ENCODE measurements at places on chromosomes 1 and 21. TPM values are rescaled to one million over a fixed set of nuclear protein-coding genes. Genes with fewer than 3 reads are reported as not detected.

OR2G6 gene
- not detected for total RNA-seq

ARHGEF16 gene
- total RNA-seq: 92.4 TPM

FOXE3 gene
- total RNA-seq: not detected

FLG gene
- not detected for total RNA-seq

KCNK2 gene
- 0.27 TPM for total RNA-seq

CBR3 gene
- total RNA-seq: 1.3 TPM

METTL25B gene
- total RNA-seq: 40.6 TPM

WDR4 gene
- 10.5 TPM for total RNA-seq

SPRR5 gene
- total RNA-seq: not detected

TSPAN1 gene
- total RNA-seq: 1,260 TPM

CD52 gene
- 12.9 TPM for total RNA-seq

ZNF593OS gene
- total RNA-seq: not detected

DNMT3L gene
- total RNA-seq: not detected

MUTYH gene
- 29.1 TPM for total RNA-seq

AIM2 gene
- 1.1 TPM for total RNA-seq

KCND3 gene
- total RNA-seq: 3.0 TPM

WNT4 gene
- total RNA-seq: 3.1 TPM

KRTAP19-1 gene
- total RNA-seq: not detected

KRTAP7-1 gene
- total RNA-seq: not detected

SLC2A5 gene
- 10.4 TPM for total RNA-seq

HCRTR1 gene
- not detected for total RNA-seq

DIO1 gene
- 0.31 TPM for total RNA-seq

SNX7 gene
- 43.9 TPM for total RNA-seq

ZNF670 gene
- total RNA-seq: 2.3 TPM

FGR gene
- 1.6 TPM for total RNA-seq

GPR3 gene
- not detected for total RNA-seq
